SJSA1 (cell line): ENCODE measurements at places on chromosomes 13 and 19.

- H3K36me3 ChIP-seq = no peaks in the 10 kb centered on the region
- no peaks in the 10 kb centered on the region; the same call in 1 of the 2 replicates for H3K27me3 ChIP-seq
- no peak for DNase-seq
- H3K4me1 ChIP-seq = no peaks in the 10 kb centered on the region
- H3K27ac ChIP-seq = no peak overlapping the region
- no peak overlapping the region for H3K4me3 ChIP-seq
Observed at GRCh38 chr13:106011600-106011999, 523.9 kb downstream of the EFNB2 start.

DNA sequence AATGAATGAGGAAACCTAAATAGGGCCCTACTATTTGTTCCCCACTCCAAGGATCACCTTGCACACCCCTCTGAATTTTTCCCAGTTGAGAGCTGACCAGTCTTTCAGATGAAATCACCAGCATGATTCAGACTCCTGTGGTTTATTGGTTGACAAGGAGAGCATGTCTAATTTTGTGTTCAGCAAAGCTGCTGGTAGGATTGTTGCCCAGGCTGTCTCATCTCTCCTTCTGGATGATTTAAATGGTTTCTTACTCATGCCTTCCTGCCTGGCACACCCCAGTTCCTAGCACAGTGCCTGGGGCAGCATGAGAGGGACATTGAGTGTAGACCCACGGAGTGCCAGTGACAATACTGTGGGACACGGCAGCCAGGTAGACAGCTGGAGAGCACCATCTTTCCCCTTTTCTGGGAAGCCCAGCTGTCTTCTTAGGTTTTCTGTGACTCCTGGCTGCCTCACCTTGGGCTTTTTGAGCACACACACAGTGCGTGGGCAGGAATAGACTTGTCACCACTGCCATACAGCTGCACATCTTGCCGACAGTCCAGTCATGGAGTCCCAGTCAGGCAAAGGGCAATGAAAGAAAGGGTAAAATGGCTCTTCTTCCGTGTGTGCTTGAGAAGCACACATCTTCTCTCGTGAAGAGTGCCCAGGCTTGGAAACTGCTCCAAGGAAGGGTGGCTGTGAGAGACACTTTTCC, 12.3 kb downstream of the FGF9 start:
- peak; percentile 44 for DNase-seq
- no peaks in the 10 kb centered on the region for H3K36me3 ChIP-seq
- no peaks in the 10 kb centered on the region for H3K27me3 ChIP-seq
- no peak overlapping the region for H3K4me3 ChIP-seq
- H3K27ac ChIP-seq = no peak overlapping the region

DNA sequence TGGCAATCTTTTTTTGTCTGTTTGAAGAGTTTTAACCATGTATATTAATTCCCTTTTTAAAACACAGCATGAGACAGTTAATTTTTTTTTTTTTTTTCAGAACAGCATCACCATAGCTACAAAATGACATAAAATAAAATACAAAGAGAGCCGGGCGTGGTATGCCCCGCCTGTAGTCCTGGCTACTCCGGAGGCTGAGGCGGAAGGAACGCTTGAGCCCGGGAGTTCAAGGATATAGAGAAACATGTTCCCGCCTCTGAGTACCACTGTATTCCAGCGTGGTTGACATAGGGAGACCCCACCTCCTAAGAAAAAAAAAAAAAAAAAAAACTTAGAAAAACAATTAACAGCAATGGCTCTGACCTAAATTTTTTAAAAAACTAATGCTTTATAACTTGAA, 10.0 kb upstream of the INSR start:
- no peaks in the 10 kb centered on the region for H3K4me1 ChIP-seq
- no peak overlapping the region for H3K4me3 ChIP-seq
- no peak for DNase-seq

GRCh38 chr13:80654638-80655249, 313.8 kb upstream of the SPRY2 start:
- H3K27me3 ChIP-seq = no peaks in the 10 kb centered on the region
- H3K4me1 ChIP-seq = no peaks in the 10 kb centered on the region
- no peak overlapping the region for H3K27ac ChIP-seq
- H3K36me3 ChIP-seq = no peaks in the 10 kb centered on the region
- DNase-seq = no peak

GRCh38 chr19:32103541-32103940, 241.9 kb upstream of the ZNF507 start:
- no peaks in the 10 kb centered on the region for H3K36me3 ChIP-seq
- no peak for DNase-seq
- no peaks in the 10 kb centered on the region for H3K27me3 ChIP-seq
- peaks cover 20% of the 10 kb centered on the region for H3K4me1 ChIP-seq
- no peak overlapping the region for H3K27ac ChIP-seq
- H3K4me3 ChIP-seq = no peak overlapping the region

DNA sequence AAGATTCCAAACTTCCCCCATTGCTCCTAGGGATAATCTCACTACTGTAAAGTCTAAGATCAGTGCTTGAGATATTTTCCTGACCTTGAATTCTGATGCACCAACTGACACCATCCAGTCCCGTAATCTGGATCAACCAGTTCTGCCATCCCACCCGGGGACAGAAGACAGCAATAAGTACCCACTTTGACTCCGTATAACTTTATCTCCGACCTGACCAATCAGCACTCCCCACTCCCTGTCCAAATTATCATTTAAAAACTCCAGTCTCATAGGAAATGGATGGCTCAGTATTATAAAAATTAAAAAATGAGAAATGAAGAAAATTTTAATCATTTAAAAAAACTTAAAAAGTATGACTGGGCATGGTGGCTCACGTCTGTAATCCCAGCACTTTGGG, 61.4 kb upstream of the ABCC4 start:
- no peaks in the 10 kb centered on the region for H3K27me3 ChIP-seq
- no peaks in the 10 kb centered on the region for H3K4me1 ChIP-seq
- H3K4me3 ChIP-seq = no peak overlapping the region
- H3K27ac ChIP-seq = no peak overlapping the region

DNA sequence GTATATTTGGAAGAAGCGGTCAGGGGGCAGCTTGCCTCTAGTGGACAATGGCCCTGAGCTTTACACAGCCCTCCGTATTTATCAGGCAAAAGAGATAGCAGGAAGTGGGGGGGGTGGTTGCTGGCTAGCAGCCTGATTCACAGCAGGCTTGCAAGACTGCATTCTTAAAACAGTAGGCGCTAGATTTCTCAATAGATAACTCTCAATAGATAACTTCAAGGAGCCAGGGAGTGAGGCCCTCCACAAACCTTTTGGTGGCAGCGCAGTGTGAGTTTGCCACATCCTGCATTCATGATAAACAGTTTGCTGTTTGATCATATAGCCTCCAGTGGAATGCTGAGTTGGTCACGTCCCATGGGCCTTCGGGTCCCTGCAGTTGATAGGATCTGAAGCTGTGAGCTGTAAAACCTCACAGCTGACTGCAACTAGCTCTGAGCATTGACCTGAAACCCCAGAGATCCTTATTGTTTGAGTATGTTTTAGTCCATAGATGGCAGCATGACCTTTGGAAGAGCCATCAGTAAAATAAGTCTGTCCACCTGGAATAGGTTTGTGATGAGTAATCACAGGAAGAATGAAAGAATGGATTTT, 12.2 kb downstream of the FPR3 start:
- no peaks in the 10 kb centered on the region for H3K27me3 ChIP-seq
- no peak overlapping the region for H3K4me3 ChIP-seq
- DNase-seq = no peak
- no peaks in the 10 kb centered on the region for H3K36me3 ChIP-seq

GRCh38 chr19:15297416-15298224, 34.7 kb downstream of the BRD4 start:
- peaks cover 23% of the 10 kb centered on the region for H3K36me3 ChIP-seq
- no peaks in the 10 kb centered on the region for H3K27me3 ChIP-seq
- no peak for DNase-seq

DNA sequence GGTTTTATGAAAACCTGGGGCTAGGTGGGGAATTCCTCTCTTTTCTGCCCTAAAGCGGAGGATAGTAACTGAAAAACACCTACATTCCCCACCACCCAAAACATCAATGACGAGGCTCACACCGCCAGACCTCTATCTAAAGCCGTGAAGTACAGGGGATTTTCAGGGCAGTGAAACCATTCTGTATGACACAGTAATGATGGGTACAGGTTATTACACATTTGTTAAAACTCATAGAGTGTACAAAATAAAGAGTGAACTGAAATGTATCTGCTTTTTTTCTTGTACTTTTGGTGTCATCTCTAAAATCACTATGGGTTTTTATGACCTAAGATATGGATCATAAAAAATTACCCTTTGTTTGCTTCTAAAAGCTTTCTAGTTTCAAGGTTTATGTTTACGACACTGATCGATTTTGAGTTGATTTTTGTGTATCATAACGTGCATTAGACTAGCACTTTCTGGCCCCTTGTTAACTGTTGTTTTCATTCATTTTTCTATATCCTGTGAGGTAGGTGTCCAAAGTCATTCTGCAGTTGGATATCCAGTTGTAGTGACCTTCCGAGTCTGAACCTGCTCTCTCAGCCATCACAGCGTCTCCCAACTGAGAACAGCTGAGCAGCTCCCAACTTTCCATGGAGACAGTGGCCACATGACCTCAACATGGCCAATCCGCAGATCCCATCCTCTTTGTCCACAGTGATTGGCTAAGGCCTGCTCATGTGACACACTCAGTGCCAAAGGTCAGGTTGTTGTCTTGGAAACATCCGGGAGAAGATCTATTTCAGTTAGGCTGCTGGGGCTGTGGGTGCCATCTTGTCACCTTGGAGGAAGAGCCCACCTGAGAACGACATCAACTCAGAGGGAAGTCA, 10.3 kb downstream of the MBD3L2B start:
- no peak overlapping the region for H3K27ac ChIP-seq
- DNase-seq = no peak
- H3K27me3 ChIP-seq = no peaks in the 10 kb centered on the region

- no peak overlapping the region for H3K4me3 ChIP-seq
- H3K27me3 ChIP-seq = no peaks in the 10 kb centered on the region
- H3K4me1 ChIP-seq = no peaks in the 10 kb centered on the region
- no peaks in the 10 kb centered on the region for H3K36me3 ChIP-seq
Observed at GRCh38 chr19:29372461-29372860, 153.3 kb upstream of the VSTM2B start.

DNA sequence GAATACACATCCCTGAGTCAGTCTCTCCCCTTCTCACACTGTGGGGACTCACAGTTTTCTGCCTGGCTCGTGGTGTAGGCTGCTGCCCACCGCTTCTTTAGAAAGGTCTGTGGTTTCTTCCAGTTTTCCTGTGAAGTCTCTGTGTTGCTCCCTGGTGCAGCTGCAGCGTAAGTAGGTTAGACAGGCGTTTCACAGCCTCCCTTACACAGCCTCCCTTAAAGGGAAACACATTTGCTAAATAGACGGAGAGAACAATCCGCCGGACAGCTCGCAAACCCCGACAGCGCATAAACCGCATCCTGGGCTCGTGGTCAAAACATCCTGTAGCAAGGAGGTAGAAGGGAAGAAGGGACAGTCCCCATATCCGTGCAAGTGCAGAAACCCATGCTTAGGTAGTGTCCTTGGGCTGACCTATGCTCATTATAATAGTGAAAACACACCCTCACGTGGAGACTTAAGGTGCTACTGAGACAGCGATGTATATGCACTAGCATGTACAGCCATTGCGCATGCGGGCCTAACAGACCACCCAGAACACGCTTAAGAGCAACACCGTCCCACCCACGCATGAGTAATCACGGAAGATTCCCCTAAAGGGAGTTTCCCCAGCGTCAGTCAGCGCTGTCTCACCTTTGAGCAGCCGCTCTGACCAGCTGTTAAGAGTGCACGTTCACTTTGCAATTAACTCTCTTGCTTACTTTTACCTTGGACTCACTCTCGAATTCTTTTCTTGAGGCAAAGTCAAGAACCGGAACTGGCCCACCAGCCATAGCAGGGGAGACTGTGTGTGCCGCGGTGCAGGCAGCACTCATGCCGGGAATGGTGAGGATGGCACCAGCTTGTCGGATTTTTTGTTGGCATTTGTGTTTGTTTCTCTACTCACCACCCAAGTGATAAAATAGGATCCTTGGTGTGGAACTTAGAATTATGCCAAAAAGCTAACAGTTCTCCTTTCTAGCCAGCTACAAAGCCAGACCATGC, 16.6 kb downstream of the SIGLEC8 start:
- DNase-seq = peak; percentile 65
- peaks cover 20% of the 10 kb centered on the region for H3K4me1 ChIP-seq
- H3K27me3 ChIP-seq = no peaks in the 10 kb centered on the region
- no peaks in the 10 kb centered on the region for H3K36me3 ChIP-seq
- H3K27ac ChIP-seq = no peak overlapping the region

DNA sequence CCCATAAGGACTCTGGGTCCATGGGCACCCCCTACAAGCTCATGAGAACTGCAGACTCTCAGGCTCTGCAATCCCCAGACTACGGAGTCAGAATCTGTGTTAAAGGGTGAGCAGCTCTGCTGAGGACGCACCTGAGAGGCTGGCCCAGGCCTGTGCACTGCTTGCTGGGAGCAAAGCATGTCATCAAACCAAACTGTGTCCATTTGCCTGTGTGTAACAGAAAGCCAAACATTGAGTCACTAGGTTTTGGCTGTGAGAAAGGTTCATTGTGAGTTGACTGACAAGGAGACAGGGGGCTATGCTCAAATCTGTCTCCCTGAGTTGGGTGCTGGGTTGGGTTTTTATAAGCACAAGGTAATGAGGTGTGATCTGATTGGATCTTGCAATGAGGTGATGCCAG, 22.1 kb upstream of the MTIF3 start:
- no peaks in the 10 kb centered on the region for H3K4me1 ChIP-seq
- H3K27me3 ChIP-seq = no peaks in the 10 kb centered on the region
- DNase-seq = no peak
- no peak overlapping the region for H3K4me3 ChIP-seq

- no peaks in the 10 kb centered on the region for H3K27me3 ChIP-seq
- no peak for DNase-seq
- H3K27ac ChIP-seq = no peak overlapping the region
- H3K4me3 ChIP-seq = no peak overlapping the region
Observed at GRCh38 chr19:41217741-41218140, 1.3 kb upstream of the AXL start.

DNA sequence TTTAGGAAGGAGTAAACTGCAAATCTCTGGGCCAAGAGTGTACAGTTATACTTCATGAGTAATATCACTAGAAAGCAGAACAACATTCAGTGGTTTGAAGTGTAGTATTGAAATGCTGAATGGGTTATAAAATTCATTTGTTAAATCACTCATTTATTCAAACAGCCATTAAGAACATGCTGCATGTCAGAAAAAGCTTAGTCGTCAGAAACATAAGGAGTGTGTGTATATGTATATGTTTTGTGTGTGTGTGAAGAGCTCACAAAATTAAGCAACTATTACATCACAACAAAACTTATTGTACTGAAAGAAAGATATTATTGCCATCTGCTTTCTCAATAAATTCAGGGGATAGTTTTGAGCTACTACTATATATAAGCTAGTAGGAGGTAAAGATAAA, 165.4 kb upstream of the PCDH9 start:
- no peaks in the 10 kb centered on the region for H3K36me3 ChIP-seq
- H3K27ac ChIP-seq = no peak overlapping the region
- no peaks in the 10 kb centered on the region for H3K27me3 ChIP-seq
- DNase-seq = no peak
- H3K4me3 ChIP-seq = no peak overlapping the region
- H3K4me1 ChIP-seq = no peaks in the 10 kb centered on the region

DNA sequence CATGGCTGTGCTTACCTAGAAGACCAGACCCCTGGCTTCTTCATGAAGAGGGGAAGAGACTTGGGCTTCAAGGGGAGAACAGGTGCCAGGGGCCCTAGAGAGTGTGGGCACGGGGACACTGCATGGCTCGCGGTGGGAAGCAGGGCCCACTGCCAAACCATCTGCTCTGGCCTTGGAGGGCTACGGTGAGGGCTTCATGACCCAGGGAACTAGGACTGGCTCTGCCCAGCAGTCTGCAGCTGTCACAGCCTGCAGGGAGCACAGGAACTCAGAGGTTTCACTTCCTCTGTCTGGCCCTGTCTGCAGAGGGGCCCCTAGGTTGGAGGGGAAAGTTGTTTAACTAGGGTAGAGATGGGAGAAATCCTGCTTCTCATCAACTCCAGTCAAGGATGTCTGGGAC, 4.3 kb downstream of the ERCC1 start:
- H3K4me3 ChIP-seq = no peak overlapping the region
- no peaks in the 10 kb centered on the region for H3K27me3 ChIP-seq
